ENCODE measurements at places on chromosomes 3 and 15.

DNA sequence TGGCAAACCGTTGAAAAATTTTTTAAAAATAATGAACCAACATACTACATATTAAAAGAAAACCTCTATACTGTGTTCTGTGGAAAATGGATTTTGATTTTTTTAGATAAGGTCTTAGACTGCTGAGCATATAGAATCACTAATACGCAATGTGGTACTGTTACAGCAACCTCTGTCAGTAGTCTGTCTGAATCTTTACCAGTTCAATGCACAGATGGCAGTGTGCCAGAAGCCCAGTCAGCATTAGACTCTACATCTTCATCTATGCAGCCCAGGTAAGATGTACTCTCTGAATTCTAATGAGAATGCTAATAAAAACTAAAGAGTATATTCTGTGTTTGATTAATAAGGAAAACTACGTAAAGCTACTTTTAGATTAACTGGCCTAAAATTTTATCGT lies 31.3 kb upstream of the FAH start:
- peak; percentile 15 for DNase-seq

GRCh38 chr3:123084738-123085237 lies 18.0 kb downstream of the PDIA5 start:
- no peak for DNase-seq

DNA sequence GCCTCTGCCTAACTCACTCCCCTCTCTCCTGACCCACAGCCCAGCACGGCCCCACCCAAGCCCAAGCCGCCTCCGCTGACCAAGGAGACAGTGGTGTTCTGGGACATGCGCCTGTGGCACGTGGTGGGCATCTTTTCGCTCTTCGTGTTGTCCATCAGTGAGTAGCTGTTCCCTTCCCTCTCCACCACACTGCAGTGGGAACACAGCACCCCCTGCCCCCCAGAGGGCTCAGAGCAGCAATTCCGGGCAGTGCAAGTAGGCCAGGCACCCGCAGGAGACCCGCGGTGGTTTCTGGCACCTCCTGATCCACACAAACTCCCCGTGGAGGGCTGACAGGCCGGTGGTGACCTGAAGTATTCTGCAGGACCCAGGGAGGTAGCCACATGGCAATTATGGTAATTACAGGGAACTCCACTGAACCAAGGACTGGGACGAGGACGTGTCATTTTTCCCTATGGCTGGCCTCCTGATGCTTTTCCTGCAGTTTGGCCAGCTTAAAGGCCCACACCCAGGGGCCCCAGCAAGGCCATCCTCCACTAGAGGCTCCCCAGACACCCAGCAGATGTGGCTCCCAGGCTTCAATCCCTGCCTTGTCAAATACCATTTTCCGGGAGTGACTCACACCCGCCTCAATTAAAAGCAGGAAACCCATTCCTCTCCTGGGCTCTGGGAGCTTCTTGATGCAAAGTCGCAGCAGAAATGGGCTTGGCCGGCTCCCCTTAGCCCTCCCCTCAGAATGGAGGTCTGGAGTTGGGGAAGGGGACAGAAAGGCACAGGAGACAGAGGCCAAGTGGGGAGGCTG lies 4.8 kb downstream of the TMIE start:
- peak; percentile 88 for DNase-seq

GRCh38 chr3:105979961-105980360 lies 111.1 kb upstream of the CBLB start:
- DNase-seq = peak; percentile 16

GRCh38 chr15:27831384-27832236 lies 267.5 kb downstream of the OCA2 start:
- DNase-seq = no peak

- DNase-seq = no peak
Observed at GRCh38 chr15:28107111-28107903, 8.2 kb upstream of the OCA2 start.

GRCh38 chr15:66472176-66472999 lies 25.2 kb downstream of the SNAPC5 start:
- peak; percentile 51 for DNase-seq

DNA sequence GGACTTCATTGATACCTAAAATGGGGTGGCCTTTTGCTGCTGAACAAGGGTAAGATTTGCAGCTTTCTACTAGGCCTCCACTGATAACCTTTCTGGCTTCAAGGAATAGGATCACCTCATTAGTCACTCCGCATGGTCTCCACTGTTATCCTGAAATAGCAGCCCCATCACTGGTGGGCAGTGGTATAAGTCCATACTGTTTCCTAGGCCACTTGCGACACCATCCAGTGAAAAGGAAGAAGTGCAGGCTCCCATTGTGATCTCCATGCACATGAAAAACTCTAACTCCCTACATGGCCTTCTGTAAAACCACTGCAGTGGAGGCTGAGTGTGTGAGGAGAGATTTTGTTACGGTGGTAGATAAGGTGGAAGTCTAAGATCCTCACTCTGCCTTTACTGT lies 1455.9 kb downstream of the SI start:
- no peak for DNase-seq

DNA sequence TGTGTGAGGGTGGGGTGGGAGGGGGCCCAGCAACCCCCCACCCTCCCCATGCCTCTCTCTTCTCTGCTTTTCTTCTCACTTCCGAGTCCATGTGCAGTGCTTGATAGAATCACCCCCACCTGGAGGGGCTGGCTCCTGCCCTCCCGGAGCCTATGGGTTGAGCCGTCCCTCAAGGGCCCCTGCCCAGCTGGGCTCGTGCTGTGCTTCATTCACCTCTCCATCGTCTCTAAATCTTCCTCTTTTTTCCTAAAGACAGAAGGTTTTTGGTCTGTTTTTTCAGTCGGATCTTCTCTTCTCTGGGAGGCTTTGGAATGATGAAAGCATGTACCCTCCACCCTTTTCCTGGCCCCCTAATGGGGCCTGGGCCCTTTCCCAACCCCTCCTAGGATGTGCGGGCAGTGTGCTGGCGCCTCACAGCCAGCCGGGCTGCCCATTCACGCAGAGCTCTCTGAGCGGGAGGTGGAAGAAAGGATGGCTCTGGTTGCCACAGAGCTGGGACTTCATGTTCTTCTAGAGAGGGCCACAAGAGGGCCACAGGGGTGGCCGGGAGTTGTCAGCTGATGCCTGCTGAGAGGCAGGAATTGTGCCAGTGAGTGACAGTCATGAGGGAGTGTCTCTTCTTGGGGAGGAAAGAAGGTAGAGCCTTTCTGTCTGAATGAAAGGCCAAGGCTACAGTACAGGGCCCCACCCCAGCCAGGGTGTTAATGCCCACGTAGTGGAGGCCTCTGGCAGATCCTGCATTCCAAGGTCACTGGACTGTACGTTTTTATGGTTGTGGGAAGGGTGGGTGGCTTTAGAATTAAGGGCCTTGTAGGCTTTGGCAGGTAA lies 8.1 kb downstream of the FAM131A start:
- DNase-seq = peak; percentile 46

DNA sequence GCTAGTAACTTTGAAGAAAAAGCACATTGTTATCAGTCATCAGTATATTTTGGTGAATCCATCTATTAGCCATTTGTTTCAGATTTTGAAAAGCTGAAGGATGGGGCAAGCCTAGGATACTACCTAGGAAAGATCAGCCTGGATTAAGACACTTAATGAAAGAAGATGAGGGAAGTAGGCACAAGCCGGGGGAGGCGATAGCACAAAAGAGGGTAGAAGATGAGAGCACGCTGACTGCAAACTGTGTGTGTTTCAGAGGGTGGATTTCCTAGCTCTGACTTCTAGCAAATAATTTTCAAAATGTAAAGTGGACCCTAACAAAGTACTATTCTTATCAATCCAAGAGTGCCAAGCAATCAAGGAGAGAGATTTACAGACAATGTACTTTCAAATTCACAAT lies 22.2 kb upstream of the SOX2 start:
- DNase-seq = no peak

GRCh38 chr3:129794311-129795185 lies 99.0 kb downstream of the TMCC1 start:
- peak; percentile 17 for DNase-seq

GRCh38 chr3:94162700-94163099 lies 99.8 kb downstream of the NSUN3 start:
- DNase-seq = peak; percentile 35

DNA sequence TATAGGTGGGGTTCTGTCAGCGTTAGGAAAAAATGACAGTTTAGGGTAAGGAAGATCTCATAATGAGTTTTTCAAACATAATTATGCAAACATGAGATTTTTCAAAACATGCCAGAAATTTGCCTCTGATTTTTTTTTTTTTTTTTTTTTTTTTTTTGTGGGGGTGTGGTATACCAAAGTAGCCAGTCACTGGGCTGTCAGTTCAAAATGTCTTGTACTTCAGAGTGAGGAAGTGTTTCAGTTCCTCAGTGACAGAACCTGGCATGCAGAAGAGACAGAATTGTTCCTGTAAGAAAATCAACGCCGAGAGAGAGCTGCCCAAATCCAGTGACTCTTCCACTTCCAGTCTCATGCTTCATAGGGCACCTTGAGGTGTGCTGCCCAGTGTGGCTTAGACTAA lies 9.7 kb downstream of the NCBP2 start:
- no peak for DNase-seq

- peak; percentile 17 for DNase-seq
Observed at GRCh38 chr3:101992863-101993262, 143.5 kb downstream of the NFKBIZ start.

DNA sequence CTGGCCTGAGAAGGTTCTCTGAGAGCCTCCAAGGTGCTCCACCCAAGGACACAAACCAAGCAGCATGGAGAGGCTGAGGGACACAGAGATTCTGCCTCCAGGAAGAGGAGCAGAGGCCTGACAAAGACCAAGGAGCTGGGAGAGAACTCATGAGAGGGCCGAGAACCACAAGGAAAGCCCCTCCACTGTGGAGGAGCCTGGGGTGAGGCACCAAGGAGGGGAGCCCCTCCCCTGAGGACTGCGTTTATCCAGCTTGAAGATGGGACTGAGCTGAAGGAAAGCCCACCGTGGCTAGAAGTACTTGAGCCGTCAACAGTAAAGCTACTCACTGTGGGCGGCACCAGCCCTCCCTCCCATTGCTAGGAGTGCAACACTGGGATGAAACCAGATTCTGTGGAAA lies 63.1 kb upstream of the MEF2A start:
- no peak for DNase-seq

DNA sequence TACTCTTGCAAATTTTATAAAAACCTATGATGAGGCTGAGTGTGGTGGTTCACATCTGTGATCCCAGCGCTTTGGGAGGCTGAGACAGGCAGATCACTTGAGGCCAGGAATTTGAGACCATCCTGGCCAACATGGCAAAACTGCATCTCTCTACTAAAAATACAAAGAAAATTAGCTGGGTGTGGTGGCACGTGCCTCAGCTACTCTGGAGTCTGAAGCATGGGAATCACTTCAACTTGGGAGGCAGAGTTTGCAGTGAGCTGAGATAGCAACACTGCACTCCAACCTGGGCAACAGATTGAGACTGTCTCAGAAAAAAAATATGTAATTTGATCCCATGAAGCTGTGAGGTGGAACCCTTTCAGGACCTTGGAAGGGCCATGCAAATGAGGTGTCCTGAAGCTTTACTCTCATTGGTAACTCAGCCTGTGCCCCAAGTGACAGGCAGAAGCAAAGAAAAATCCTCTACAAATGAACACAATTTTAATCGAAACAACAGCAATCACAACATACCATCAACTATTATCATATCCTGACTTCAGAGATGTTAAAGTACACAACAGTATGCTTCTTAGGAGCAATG lies 84.6 kb upstream of the CDV3 start:
- DNase-seq = peak; percentile 52

- DNase-seq = no peak
Observed at GRCh38 chr15:70466305-70466704, 297.1 kb downstream of the UACA start.

DNA sequence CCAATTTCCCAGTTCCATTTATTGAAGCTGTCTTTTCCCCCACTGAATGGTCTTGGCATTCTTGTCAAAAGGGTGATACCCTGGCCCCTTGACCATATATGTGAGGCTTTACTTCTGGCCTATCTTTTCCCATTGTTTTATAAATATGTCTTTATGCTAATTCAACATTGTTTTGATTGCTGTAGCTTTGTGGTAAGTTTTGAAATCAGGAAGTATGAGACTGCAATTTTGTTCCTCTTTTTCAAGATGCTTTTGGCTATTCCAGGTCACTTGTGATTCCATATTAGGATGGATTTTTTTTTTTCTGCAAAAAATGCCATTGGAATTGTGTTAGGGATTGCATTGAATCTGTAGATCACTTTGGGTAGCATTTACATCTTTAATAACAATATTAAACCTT lies 141.2 kb upstream of the MANF start:
- DNase-seq = no peak

DNA sequence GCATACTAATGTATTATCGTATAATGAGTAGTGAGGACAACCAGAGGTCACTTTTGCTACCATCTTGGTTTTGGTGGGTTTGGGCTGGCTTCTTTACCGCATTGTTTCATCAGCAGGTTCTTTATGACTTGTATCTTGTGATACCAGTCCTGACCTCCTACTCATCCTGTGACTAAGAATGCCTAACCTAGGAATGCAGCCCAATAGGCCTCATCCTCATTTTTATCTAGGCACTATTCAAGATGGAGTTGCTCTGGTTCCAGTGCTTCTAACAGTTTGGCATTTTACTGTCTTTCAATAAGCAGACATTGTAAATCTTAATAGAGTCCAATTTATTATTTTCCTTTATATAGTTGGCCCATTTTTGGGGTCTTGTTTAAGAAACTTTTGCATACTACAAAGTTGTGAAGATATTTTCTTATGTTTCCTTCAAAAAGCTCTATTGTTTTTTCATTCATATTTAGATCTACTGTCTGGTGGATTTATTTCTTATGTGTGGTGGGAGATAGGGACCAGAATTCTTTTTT lies 60.8 kb upstream of the RNU6-1 start:
- DNase-seq = no peak

- no peak for DNase-seq
Observed at GRCh38 chr3:186133980-186134379, 25.1 kb upstream of the ETV5 start.

DNA sequence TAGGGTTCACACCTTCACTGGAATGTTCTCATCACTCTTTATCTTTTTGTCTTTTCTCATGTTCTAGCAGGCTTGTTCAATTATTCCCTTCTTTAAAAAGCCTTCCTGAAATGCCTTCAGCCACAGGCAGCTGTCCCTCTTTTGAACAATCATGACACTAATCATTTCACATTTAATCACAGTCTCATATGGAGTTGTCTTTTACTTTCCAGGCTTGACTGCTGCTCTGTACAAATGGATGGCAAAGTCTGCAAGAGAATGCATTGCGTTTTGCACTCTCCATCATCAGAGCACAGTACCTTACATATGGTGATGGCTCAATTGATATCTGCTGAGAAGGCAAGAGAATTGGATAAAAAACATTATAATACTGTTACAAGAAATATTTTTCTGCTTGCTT lies 529.8 kb downstream of the DIPK2A start:
- DNase-seq = no peak

DNA sequence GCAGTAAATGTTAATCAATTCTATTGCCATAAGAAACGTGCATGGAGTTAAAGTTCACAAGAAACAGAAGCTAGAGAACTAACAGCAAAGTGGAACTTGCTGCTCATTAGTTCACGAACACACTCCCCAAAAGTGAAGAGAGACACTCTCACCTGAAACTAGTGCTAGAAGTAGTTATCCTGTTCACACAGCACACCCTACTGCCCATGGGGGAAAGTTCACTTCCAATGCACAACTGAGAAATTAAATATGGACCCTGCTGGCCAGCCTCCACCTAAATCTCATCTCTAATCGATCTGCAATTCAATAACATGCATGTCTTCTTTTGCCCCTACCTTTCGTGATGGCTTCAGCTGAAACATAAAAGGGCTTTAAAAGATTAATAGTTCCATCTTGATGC lies 39.4 kb upstream of the FRMD4B start:
- DNase-seq = peak; percentile 41

GRCh38 chr15:81945014-81945615 lies 100.7 kb downstream of the MEX3B start:
- DNase-seq = no peak

- no peak for DNase-seq
Observed at GRCh38 chr3:187931770-187932278, 186.6 kb upstream of the BCL6 start.

GRCh38 chr15:60406513-60407414 lies 9.0 kb upstream of the ANXA2 start:
- DNase-seq = no peak

All from fibroblast of upper back skin (primary cell).